ENCODE measurements at places on chromosomes 1 and 21.

DNA sequence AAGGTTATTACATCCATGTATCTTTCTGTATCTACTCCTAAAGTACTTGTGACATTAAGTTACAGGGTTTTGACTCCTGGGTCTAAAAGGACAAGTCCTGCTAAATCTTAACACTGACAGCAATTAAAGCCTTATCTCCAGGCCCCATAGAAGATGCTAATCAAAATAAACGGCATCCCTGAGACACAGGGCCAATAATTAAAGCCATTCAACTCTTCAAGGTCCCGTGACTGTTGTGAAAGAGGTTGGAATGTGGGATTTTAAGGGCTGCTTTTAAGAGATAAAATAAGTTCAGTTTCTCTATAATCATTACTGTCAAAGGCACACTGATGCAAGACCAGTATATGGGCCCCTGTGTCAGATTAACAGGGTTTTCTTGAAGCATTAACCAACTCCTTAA lies 8.3 kb downstream of the DNAI4 start:
- no peak for DNase-seq

GRCh38 chr1:233448109-233448689 lies 120.7 kb downstream of the MAP3K21 start:
- no peak for DNase-seq

- no peak for DNase-seq
Measured at GRCh38 chr1:47931395-47931794, 65.8 kb downstream of the TRABD2B start.

- no peak for DNase-seq
Measured at GRCh38 chr1:159849626-159850366, 12.7 kb downstream of the VSIG8 start.

- no peak for DNase-seq
Measured at GRCh38 chr1:12711536-12711935, 4.4 kb upstream of the AADACL3 start.

DNA sequence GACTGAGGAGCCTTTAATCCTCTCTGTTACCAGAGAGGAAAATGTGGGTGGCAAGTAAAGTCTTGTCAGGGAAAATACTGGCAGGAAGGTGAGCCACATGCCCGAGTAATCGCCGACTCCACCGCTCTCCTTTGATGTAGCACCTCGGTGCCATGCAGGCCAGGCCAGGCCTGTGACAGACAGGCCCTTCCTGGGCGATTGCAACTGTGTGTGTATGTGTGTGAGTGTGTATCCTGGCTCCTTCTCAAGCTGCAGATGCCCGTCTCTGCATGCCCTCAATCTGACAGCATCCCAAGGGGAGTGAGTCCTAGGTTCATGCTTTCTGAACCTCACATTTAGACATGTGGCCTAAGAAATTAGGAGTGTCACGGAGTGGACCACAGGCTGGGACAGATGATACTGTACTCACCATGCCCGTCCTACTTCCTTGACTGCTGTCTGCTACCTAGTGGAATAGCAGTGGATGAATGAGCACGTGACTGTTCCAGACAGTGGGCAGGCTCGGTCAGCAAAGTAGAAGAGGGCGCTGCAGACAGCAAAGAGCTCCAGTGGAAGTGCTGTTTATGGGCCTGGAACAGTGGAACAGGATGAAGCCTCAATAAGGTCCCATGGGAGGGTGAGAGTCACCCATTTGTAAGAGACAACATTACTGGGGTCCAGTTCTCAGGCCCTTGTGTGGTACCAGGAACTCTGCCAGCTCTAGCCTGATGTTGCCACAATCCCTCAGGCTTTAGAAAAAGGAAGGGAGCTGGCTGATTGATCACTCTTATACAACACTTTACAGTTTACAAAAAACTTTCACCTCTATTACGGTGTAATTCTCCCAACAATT lies 25.3 kb downstream of the SERTAD4 start:
- DNase-seq: no peak

- no peak for DNase-seq
Measured at GRCh38 chr1:98914547-98914946, 90.1 kb downstream of the PLPPR5 start.

DNA sequence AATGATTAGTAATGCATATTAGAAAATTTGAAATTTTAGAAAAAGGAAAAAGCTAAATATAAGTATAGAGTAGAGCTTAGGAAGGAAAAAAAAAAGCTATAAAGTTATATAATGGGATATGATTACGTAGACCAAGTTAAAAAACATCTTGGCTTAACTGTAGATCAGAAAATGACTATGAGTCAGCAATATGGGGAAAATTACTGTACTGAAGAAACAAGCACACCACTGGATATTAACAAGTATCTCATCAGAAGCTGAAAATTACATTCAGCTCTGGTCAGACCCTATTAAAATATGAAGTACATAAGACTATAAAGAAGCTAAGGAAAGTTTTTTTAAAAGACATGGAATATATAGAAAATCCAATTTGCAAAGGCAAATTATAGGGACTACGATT lies 19.5 kb downstream of the DNAJC8 start:
- no peak for DNase-seq

- no peak for DNase-seq
Measured at GRCh38 chr1:20078711-20079110, 8.7 kb downstream of the PLA2G5 start.

- DNase-seq: no peak
Measured at GRCh38 chr1:91015794-91016550, 5.9 kb downstream of the ZNF644 start.

DNA sequence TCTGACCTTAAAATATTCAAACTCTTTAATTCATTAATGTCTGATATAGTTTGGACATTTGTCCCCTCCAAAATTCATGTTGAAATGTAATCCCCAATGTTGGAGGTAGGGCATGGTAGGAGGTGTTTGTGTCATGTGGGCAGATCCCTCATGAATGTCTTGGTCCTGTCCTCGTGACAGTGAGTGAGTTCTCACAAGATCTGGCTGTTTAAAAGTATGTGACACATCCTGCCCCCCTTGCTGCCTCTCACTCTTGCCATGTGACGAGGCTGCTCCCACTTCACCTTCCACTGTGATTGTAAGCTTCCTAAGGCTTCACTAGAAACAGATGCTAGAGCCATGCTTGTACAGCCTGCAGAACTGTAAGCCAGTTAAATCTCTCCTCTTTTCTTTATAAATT lies 21.3 kb upstream of the FBXO28 start:
- DNase-seq: no peak

Data from AG09309 (cell line).